ENCODE measurements at places on chromosomes 2 and 18.

GRCh38 chr2:26942543-26943295, 27.7 kb upstream of the MAPRE3 start:
- peak; percentile 80 for DNase-seq

GRCh38 chr2:183812091-183812490, 687.8 kb downstream of the NUP35 start:
- no peak for DNase-seq

DNA sequence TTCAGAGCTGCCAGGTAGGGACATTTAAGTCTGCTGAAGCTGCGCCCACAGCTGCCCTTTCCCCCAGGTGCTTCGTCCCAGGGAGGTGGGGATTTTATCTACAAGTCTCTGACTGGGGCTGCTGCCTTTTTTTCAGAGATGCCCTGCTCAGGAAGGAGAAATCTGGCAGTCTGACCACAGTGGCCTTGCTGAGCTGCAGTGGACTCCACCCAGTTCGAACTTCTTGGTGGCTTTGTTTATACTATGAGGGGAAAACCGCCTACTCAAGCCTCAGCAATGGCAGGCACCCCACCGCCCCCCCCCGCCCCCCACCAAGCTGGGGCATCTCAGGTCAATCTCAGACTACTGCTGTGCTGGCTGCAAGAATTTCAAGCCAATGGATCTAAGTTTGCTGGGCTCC, 458.1 kb upstream of the RAB12 start:
- DNase-seq: no peak

DNA sequence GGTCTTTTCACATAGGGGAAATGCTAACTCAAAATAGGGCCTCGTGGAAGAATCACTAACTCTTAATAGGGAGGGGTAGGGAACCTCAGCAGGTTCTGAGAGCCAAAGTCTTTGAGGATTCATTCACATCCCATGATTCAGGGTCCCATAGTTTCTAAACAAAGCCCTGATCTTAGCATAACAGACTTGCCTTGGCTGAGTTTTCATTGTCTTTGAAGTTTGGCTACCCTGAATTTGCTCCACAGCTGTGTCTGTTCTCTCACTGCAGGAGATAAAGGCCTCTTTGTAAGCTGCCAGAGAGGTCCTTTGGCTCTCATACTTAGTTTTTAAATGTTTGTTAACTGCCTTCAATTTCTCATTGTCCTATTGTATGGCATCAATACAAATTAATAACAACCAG, 54.5 kb downstream of the ZDBF2 start:
- DNase-seq: no peak

- no peak for DNase-seq
Measured at GRCh38 chr2:72205504-72205881, 57.8 kb upstream of the CYP26B1 start.

DNA sequence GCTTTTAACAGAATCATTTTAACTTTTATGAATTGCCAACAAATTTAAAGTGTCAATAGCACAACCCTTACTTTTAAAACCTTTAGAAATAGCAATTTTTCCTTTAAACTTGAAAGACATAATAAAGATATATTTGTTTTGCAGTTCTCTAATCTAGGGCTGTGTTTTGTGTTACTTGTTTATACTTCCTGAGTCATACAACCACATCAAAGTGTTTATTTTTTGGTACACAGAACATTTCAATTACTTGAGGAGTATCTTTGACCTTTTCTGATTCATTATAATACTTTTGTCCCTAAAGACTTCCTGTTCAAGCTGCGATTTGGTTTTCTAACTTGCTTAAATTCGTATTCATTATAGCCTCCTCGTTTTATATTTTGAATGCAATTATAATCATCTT, 21.8 kb downstream of the TYW5 start:
- no peak for DNase-seq

DNA sequence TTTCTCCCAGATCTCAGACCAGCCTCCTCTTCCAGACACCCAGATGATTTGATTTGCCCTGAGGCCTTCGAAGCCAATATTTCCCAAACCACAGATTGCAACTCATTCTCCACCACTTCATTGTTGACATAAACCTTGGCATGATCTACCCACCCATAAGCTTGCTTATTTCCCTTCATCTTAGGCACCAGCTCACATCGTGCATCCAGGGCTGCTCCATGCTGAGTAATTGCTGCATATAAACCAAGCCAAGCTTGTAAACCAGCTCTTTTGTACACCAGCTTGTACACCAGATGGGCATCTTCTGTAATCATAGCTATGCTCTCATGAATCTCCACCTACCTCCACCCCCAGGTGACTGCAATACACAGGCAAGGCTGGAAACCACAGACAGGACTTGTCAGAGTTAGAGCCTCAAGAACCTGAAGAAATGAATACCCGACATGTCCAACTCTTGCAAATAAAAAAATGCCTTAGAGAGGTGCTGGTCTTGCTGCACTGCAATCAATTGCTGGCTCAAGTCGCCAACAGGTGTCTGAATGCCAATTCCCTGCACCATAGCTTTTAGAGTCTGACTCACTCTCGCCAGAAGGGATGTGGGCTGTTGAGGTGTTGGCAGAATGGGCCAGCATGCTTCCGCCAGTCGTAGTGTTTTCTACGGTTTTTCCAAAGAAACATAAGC, 31.5 kb downstream of the TRABD2A start:
- peak; percentile 56 for DNase-seq

DNA sequence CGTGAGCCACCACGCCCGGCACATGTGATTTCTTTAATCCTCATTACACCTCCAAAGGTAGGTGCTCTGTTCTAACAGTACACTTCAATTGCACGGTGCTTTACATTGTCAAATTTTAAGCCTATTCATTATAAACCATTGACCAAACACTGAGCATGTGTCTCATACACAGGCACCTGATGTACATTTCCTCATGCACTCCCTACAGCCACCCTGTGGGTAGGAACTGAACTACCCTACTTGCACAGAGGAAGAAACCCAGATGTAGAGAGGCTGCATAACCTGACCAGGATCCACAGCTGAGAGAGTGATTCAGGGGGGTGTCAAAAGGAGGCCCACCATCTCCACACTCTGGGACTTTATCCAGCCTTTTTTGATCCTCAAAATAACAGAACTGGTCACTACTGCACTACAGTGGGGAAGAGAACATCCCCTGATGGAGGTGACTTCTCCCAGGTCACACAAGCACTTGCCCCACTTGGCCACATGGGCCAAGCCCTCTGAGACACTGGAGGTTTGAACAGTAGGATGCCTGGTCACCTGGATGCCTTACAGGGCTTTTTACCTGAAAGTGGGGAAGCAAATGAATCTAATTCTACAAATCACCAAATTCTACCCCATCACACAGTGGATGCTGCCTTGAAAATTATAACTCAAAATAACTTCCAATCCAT, 6.9 kb upstream of the DPYSL5 start:
- DNase-seq: no peak

DNA sequence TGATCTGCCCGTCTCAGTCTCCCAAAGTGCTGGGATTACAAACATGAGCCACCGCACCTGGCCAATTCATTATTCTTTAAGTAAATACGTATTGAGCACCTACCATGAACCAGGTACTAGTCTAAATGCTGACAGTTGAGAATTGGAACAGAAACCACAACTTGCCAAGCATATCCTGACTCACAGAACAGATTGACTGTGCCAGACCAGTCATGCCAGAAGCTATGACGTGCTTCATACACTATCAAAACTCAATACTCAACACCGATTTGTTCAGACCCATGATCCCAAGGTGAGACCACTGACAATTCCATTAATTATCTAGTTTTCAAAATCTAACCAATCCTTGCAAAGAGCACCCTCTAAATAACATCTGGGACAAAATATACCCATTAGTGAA, 148.6 kb downstream of the B3GNT2 start:
- no peak for DNase-seq

DNA sequence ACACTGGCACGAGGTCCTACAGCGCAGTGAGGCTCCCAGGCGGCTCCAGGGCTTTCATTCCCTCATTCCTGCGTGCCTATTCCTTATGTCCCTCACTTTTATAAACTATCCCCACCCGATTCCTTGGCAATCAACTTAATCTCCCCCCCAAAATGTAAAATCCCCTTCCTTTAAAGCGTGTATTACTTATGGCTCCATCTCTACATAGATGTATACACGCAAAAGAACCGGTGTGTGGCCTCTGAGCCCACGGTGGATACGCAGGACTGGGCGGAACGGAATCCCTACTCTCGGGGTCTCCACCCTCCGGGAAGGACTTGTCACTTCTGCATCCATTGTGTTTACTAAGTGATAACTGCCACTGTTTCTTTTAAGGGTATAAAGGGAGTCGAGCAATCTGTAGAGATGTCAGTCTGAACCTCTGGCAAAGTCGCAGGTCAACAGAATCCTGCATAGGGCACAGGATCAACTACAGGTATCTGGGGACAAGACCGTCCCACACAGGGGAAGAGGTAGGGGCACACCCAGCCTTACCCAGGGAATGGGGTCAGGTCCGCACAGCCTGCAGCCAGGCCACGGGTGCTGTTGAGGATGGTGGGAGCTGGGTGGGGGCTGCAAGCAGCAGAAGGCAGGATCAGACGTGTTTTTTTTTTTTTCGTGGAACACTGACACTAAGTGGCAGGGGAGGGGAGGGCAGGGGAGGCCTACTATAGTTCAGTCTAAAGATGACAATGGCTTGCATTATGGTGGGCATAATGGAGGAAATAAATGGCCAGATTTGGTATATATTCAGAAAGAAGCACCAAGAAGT, 42.1 kb downstream of the HDLBP start:
- DNase-seq: no peak

DNA sequence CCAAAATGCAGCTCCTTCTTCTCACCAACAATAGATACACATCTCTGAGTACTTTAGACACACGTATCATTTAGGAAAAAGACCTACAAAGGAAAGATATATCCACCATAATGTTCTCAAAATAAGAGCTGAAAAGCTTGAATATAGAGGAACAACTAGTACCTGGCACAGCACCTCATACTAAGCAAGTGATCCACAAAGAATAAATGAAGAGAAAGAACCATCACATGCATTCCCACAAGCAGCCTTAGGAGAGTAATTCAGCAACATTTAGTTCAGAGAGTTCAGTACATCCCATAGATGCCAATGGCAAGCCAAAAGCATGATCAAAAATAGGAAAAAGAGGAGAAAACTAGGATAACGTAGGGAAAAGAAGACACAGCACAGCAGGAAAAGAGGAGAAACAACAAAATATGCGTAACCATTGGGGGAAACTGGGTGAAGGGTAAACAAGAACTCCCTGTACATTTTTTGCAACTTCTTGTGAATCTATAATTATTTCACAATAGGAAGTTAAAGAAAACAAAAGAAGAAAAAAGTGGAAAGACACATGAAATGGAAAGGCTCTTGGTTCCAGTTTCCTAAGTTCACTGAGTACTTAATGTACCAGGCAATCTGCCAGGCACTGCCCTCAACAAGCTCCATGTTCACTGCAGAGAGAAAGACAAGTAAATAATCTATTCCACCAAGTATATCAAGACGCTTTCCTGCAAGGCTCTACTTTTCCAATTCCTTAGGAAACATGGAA, 22.3 kb downstream of the CLASP1 start:
- no peak for DNase-seq

DNA sequence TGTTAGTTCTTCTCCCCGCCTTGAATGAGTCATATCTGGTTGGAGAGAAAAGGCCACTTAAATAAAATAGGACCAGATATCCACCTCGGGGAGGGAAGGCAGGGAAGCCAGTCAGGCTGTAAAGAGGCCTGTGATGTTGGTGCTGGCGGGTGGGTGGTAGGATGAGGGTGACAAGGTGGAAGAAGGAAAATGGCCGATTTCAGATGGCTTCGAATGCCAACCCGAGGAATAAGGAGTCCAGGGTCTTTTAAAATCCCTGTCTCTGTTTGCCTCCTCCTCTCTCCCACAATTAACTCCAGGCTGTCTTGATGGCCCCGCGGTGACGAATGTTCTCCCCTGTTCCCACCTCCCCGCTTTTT, 41.5 kb downstream of the CELF4 start:
- no peak for DNase-seq

DNA sequence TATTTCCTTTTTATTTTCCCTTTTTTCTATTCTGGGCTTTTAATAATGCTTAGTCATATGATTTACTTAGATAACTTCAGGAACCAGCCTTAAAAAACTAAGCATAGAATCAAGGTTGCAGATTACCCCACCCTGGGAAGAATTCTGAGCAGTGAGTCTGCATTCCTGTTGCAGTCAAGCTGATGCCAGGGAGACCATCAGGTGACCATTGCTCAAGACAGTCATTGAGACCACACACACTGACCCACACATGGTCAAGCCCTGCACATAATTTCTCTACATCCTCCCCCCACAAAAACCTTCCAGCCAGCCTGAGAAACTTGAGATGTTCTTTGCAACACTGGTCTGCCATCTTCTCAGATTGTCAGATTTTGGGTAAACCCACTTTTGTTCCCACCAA, 83.9 kb downstream of the SH3YL1 start:
- DNase-seq: no peak

- no peak for DNase-seq
Measured at GRCh38 chr2:41878056-41878455, 169.8 kb upstream of the PKDCC start.

DNA sequence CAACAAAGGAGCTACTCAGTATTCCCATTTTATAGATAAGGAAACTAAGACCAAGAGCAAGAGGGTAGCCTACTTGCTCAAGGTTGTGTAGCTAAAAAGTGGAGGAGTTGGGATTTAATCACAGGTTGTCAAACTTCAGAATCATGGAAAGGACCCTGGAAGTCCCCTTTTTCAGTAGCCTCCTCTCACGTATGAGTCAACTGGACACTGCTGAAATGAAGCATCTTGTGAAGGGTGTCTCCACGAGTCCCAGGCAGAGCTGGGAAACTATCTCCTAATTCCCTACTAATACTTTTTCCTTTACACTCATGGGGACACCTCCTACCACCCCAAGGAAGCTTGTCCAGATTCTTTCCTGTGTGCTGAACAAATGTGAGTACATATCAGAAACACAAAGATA, 155.8 kb downstream of the RHBDD1 start:
- no peak for DNase-seq

- DNase-seq: no peak
Measured at GRCh38 chr2:100350661-100351185, 28.4 kb upstream of the LONRF2 start.

DNA sequence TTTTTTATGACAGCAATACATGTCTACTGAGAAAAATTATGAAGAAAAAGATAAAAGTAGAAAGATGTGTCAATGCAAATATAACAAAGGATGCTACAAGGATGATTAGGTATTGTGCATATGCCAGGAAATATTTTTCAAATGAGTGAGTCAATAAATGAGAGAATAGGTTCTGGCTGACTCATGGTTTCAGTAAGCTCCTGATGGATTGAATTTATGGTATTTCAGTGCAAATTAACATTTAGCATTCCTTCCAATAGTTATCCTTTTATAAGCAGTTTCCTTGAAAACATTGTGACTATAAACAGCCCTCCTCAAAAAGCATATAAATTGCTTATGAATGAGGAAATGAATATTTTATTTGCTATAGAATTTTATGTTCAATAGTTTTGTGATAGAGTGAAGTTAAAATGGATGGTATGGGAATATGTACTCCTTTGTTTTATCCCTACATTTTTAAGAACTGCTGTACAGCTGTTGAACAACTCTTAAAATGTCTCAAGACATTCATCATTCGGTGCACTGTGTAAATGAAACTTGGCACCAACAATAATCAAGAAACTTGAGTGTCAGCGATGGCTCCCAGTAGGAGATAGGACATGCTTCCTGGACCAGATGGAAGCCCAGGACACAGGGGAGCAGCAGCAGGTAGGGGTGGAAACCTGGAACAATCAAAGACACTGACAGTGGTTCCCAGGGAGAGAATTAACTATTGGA, 144.7 kb downstream of the PMAIP1 start:
- DNase-seq: no peak

- no peak for DNase-seq
Measured at GRCh38 chr2:151437630-151438029, 27.9 kb downstream of the RIF1 start.

GRCh38 chr2:16650287-16651249, 15.1 kb downstream of the CYRIA start:
- no peak for DNase-seq

GRCh38 chr2:129872446-129872845, 107.0 kb upstream of the RAB6C start:
- no peak for DNase-seq

Measured in activated T-cell treated with anti-CD3 and anti-CD28 coated beads, Interleukin-2, amount 50 U/mL, for 48 hours (primary cell).